ENCODE measurements at places on chromosomes 12 and 14.

- DNase-seq = no peak
Observed at GRCh38 chr12:105670672-105671071, 340.2 kb downstream of the C12orf75 start.

- DNase-seq = no peak
Observed at GRCh38 chr12:29044799-29045198, 104.3 kb upstream of the FAR2 start.

- no peak for DNase-seq
Observed at GRCh38 chr12:106193394-106194215, 54.2 kb downstream of the CKAP4 start.

DNA sequence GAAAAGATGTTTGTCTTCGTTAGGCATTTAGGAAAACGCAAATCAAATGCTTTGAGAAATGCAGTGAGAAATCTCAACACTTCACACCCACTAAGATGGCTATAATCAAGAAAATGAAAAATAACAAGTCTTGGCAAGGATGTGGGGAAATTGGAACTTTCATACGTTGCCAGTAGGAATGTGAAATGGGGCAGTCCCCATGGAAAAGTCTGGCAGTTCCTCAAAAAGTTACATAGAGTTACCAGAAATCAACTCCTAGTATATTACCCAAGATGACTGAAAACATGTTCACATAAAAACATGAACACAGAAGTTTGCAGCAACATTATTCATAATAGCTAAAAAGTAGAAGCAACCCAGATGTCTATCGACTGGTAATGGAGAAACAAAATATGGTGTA lies 41.5 kb upstream of the LRTM2 start:
- DNase-seq = no peak

DNA sequence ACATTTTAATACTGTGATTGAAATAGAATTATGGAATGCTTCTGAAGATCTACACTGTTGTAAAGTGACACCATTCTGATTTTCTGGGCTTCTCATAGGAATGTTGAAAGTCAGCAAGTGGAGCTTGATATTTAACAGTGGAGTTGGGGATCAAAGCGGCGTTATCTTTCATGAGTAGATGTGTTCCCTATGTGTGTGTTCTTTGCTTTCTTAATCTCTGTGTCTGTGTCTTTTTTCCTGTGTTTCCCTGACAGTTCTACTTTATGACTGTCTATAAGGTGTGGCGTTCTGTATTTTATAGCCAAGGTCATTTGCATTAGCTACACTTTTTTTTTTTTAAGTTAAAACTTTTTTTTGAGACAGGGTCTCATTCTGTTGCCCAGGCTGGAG lies 24.7 kb downstream of the SYNE2 start:
- no peak for DNase-seq
